Stimulated activated CD4-positive, alpha-beta T cell treated with anti-CD3 and anti-CD28 coated beads, Interleukin-12 subunit alpha, Interleukin-12 subunit beta, amount 100 ng/mL, for 48 hours (primary cell): ENCODE measurements at places on chromosomes 1 and 21.

GRCh38 chr1:205518661-205519540 lies 14.4 kb downstream of the CDK18 start:
- no peak for DNase-seq

- DNase-seq: no peak
These were observed 299.4 kb upstream of the OLFM3 start for GRCh38 chr1:102296116-102296515.

GRCh38 chr1:186829686-186830587 lies 1.2 kb downstream of the PLA2G4A start:
- no peak for DNase-seq

DNA sequence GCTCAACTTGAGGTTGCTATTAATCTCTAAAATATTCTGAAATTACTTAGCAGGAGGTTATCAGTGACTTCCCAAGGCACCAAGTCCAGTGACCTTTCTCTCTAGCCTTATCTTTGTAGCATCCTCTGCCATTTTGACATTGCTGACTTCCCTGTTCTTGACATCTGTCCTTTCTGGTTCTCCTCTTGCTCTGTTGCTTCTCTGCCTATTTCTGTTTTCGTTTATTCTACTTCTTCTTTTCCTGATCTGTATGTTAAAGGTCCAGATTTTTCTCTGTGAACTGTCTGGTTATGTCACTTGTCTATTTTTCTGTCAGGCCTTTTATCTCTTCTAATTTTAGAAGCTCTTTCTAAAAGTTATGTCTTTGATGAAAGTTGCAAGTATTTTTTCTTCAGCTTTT lies 178.8 kb downstream of the VPS13D start:
- no peak for DNase-seq

DNA sequence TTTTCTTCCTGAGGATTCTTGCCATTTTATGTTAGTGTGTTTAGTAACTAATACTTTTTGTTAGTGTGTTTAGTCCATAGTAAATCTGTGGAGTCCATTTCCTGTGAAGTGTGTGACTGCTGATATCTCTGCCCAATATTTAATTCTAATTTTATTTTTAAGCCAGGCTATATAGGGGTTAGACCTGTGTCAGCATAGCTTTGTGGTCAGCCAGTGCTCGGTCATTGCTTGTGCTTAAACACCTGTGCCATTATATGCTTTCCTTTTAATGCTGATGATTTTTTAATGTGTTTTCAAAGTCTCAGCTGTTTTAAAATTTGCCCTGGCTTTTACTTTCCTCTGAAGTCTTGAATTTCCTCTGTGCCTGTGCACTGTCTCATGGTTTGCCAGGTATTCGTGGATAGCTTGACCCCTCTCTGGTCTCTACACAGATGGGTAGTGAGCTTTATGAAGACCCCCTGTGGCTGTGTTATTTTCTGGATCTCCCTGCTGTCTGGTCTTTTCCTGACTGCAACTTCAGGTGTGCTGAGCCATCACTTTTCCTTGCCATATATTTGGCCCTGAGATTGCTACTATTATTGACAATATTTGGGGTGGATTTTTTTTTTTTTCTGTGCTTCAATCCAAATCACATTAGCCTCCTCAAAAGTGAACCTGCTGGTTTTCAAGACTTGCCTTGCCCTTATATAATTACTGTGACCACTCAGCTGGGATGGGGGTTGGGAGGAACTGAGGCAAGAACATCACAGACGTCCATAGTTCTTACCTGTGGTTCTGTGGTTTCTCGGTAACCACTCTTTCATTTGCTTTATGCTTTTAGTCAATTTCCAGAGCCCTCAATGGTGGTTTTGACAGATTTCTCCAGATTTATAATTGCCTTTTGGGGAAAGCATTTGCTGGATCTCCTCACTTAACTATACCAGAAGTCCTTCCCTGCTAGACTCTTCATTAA lies 59.6 kb downstream of the RPS6KC1 start:
- no peak for DNase-seq

GRCh38 chr1:243267914-243268653 lies 12.2 kb downstream of the SDCCAG8 start:
- no peak for DNase-seq

DNA sequence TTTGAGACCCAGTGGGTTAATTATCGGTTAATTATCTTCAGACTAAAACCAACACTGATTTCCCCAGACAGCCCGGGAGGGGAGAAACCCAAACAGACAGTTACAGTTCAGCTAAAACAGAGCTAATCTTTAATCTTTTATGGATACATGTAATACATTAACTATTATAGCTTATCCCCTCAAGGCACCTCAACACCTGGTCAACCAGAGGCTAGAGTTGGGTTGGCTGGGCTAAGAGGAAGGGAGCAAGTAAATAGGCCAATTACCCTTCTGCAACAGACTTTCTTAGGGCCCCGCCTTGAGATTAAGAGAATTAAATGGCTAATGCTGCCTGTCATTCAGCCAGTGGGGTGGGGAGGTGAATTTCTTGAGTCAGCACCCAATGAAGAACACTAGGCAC lies 6.6 kb upstream of the MED18 start:
- DNase-seq: no peak
